ENCODE measurements at places on chromosomes 7 and 10.
A peak's percentile ranks its signal among the peaks of the same experiment; 100 is the strongest.

- DNase-seq = no peak
Observed at GRCh38 chr10:46514431-46514861, 42.0 kb downstream of the GPRIN2 start.

DNA sequence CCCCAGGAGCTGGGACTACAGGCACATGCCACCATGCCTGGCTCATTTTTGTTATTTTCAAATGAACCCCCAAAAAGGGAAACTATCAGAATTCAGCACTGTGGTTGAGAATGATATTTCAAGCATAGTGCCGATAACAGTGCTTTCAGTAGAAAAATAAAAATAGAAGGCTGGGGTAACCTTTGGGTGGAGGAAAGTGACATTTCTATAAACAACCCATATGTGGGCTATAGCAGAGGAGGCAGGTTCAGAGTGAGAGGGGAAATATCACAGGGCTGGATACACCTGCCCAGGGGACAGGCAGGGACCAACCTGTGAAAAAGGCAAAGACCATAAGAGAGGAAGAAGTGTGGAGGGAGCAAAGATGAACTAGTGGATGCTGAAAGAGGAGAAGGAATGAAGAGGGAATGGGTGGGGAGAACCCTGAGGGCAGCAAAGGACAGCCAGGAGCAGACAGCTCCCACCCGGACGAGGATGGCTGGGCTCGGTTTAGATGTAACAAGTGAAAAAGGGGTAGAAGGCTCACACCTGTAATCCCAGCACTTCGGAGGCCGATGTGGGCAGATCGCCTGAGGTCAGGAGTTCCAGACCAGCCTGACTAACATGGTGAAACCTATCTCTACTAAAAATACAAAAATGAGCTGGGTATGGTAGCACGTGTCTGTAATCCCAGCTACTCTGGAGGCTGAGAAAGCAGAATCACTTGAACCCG, 56.5 kb downstream of the MAP3K8 start:
- DNase-seq = no peak

DNA sequence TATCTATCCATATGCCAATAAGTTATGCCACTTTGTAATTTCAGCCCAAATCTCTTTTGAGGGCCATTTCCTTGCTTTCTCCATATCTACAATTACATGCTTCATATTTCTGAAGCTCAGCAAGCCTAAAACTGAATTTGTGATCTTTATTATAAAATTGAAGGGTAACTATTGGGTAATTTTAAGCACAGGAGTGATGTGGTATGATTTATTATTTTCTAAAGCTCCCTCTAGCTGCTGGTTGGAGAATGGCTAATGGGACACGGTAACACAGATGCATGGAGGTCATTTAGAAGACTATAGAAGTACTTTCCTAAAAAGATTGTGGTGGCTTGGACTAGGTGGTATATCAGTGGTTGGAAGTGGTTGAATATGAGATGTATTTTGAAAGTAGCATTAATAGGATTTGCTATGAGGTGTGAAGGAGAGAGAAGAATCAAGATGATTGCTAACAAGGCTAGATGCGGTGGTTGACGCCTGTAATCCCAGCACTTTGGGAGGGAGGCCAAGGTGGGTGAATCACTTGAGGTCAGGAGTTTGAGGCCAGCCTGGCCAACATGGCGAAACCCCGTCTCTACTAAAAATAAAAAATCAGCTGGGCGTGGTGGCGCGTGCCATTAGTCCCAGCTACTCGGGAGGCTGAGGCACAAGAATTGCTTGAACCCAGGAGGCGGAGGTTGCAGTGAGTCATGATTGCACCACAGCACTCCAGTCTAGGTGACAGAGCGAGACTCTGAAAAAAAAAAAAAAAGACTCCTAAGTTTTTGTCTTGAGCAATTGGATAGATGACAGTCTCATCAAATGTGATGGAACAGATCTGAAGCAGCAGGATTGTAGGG, 13.9 kb downstream of the KLHDC10 start:
- peak; percentile 24 for DNase-seq

- DNase-seq = no peak
Observed at GRCh38 chr10:78351283-78351682, 317.6 kb downstream of the RPS24 start.

- no peak for DNase-seq
Observed at GRCh38 chr10:71483885-71484751, 87.4 kb downstream of the CDH23 start.

GRCh38 chr7:90723233-90723632, 127.1 kb downstream of the CDK14 start:
- DNase-seq = no peak

GRCh38 chr10:62818426-62819011, 2.4 kb upstream of the EGR2 start:
- DNase-seq = peak; percentile 26

- DNase-seq = no peak
Observed at GRCh38 chr10:45075216-45075615, 74.5 kb downstream of the ZNF22 start.

GRCh38 chr10:100345570-100346330, 1.3 kb upstream of the SCD start:
- peak; percentile 78 for DNase-seq

DNA sequence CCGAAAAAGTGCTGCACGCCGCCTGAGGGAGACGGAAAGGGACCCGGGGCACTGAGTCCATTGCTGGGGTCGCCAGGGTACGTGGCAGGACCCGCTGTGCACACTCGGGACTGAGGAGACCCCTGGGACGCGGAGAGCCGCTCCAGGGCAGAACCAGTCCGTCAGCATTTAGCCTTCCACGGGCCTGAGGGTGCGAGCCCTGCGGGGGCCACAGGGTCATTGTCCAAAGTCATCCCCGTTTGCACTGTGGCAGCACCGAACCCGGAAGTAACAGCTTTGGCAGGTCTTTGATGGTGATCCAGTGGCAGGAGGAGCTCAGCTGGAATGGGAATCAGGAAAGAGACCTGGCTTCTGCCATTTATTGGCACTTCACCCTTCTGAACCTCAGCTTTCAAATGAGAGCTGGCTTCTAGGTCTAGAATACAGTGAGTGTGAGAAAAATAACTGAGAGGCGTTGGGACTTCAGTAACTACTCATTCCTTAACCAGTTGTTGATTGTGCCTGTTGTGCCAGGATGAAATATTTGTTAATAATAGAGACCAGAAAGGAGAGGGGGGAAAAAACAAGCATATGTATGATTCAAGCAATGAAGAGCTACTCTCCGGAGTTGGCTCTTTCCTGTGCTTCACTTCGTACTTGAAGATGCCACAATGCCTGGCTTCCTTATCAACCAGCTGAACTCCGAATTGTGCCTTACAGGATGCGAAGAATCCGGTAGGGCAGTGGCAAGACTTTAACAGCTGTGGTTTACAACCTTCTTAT, 811 bp upstream of the ARHGAP12 start:
- peak; percentile 30 for DNase-seq

- no peak for DNase-seq
Observed at GRCh38 chr10:6567884-6568283, 12.2 kb downstream of the PRKCQ start.

DNA sequence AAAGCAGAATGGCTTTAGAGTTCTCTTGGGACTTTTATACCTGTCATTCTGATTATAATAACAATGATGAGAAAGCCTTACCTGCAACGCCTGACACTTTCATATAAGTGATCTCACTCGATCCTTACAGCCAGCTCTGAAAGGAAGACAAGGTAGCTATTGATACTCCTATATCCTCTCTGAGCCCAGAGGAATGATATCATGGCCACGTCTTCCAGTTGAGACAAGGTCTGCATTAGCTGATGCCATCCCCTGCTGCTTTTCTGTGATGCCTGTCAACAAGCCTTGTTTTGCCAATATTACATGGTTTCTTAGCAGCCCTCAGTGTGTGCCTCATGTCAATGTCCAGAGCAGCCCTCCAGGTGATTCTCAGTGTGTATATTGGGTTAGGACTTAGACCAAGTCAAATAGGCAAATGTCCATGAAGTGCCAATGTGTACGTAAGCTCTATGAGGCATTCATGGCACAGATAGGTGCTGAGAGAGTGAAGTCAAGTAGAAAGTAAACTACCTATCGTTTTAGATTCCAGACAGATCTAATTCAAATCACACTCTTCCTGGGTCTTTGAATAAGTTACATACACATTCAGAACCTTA, 405.9 kb downstream of the ADRA2A start:
- DNase-seq = no peak

GRCh38 chr10:130515670-130516069, 379.5 kb downstream of the GLRX3 start:
- no peak for DNase-seq

- DNase-seq = no peak
Observed at GRCh38 chr7:51014811-51015210, 232.1 kb upstream of the GRB10 start.

DNA sequence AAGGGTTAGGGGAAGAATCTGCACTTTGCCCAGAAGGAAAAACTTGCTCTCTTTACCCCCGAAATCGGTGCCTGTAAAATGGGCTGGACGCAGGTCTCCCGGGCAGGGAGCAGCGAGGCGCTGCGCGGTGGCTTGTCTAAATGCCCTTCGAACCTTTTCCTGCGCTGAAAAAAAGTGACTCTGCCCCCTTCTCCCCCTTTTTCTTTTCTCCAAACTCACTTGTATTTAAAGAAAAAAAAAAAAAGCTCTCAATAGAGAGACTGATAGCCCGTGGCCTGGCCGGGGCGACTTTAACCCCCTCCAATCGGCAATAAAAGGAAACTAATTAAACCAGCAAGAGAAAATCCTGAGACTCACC, 286 bp downstream of the SP8 start:
- DNase-seq = no peak

DNA sequence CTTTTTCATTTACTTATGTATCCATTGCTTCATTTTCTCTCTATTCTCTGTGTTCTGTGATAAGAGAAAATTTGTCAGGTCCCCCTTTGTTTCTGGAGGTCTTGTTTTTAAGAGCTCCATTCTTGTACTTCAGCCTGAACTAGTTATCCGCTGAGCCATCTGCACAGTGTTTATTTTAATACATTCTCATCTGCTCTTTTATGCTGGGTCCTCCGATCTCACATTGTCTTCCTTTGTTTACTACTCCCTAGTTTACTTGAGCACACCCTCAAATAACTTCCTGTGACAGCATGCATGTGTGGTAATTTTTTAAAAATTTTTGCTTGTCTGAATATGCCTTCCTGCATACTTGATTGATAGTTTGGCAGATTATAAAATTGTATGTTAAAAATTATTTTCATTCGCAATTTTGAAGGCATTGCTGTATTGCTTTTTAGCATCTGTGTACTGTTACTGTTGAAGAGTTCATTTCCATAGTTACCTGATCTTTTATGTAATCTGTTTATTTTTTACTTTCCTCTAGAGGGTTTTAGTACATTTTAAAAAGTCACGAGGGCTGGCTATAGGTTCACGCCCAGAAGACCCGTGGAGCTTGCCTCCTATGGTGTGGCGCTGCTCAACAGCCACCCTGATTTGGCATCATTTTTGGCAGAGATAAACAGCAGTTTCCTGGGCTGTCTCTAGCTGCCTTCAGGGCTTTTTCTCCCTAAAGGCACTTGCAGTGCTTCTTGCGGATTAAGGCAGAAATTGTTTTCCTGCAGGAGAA, 31.9 kb downstream of the RSBN1L start:
- peak; percentile 47 for DNase-seq

- DNase-seq = no peak
Observed at GRCh38 chr10:35327790-35328403, 8.4 kb upstream of the CCNY start.

DNA sequence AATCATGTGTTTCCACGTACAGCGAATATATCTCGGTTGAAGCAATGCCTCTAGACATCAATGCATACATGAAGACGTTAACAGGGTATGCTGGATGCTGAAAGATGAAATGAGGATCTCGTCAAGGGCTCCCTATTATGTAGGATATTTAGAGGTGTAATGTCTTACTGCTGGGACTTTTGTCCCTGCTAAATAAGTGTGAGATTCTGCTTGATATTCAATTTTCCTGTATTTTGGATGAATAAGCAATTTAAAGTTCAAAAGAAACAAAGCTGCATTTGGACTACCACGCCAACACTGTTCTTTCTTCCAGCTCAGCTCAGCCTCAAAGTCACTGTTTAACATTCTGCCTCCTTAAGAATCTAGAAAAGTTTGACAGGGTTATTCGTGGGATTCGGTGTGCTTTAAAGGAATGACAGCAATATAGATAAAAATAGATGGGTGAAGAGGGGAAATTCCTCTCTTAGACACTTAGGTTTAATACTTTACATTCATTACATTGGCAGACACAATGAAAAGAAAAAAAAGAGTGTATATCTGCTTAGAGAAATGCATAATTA, 110.1 kb upstream of the RHEB start:
- DNase-seq = no peak

DNA sequence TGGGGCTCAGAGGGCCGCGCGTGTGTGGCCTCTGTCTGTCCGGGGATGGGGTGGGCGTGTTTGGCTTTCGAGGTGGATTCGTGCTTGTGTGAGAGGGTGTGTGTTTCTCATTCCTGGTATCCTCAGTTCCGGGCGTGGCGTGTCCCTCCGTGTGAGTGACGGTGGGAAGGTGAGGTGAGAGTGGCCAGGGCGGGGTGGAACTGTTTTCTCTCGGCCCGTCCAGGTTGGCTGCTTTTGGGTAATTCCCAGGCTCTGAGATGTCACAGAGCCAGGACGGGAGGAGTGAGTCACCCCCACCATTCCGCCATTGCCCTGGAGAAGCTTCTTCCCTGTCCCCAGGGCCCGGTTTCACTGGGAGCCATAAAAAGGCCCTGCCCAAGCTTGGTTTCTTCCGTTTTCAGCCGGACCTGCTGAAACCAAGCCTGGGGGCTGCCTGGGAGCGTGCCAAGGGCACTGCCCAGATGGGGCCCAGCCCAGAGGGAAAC, 21.3 kb upstream of the CLDN4 start:
- no peak for DNase-seq

GRCh38 chr10:72096115-72097000, 8.0 kb upstream of the SPOCK2 start:
- peak; percentile 62 for DNase-seq

DNA sequence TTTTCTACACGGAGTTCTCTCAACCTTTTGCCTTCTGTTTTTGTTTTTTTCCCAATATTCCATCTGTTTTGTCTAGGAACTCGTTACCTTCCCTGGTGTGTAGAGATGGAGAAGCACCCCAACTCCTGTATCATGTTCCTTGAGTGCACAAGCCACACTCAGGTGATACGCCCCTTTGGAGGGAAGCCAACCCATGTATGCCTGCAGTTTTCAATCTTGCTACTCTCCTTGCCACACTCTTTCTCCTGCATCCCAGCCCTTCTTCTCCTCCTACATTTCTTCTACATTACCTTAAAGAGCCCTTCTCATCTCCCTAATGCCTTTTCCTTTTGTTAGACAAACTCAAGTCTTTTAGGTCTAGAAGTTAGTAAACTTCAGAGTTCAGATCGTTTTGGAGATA, 10.2 kb upstream of the SP4 start:
- no peak for DNase-seq

DNA sequence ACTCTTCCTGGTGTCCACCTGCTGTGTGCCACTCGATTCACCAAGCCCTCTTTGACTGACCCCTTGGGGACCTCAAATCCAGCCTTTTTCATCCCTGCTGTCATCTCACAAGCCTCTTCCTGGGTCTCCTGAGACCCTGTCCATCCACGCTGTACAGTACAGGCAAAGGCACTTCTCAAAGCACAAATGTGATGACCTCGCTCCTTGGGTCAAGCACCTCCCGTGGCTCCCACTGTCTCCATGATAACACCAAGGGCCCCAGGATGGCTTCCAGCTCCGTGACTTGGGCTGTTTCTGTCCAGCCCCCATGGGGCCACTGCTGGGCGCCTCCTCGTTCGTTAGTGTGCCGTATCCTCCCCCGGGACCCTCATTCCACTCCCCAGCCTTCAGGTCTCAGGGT, 28.7 kb downstream of the PVRIG start:
- no peak for DNase-seq

Data from fibroblast of pulmonary artery (primary cell).